ENCODE measurements at places on chromosomes 12 and 14.

GRCh38 chr14:76706811-76707210, 54.5 kb upstream of the VASH1 start:
- DNase-seq: no peak

DNA sequence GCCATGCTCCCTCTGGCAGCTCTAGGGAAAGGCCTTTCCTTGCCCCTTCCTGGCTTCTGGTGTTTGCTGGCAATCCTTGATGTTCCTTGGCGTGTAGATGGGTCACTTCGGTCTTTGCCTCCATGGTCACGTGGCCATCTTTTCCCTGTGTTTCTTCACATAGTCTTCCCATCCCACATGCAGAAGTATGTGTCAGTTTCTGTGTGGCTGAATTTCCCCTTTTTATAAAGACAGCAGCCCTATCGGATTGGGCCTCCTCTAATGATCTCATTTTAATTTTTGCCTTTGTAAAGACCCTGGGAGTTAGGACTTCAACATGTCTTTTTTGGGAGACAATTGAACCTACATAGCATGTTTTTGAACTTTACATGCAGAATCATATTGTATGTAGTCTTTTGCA, 107.2 kb upstream of the FGD4 start:
- peak; percentile 37 for DNase-seq

- no peak for DNase-seq
Observed at GRCh38 chr14:35387713-35388579, 16.6 kb downstream of the NFKBIA start.

GRCh38 chr12:69332815-69333358, 15.3 kb upstream of the LYZ start:
- DNase-seq: no peak

DNA sequence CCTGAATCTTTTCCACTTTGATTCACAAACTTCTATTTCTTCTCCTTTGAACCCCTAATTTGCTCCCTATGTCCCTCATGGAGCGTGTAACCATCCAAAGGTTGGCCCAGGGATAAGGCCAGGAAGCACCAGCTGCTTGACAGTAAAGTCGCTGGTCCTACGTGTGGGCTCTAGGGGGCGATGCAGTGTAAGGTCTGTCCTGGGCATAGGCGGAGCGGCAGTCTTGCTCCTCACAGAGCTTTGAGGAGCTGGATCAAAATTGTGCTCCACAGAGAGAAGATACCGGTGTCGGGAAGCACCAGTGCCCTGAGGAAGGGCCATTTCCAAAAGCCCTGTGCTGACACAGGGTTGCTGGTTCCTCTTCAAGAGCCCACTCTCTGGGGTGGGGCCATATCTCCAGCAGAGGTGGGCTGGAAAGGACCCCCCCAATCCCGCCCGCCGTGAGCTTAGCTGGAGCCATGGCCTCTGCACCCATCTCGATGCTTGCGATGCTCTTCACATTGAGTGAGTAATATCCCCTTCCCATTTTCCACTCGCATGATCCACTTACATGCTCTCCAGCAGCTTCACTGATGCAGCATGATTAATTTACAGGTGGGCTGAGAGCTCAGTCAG, 49.9 kb upstream of the OR4E1 start:
- no peak for DNase-seq

DNA sequence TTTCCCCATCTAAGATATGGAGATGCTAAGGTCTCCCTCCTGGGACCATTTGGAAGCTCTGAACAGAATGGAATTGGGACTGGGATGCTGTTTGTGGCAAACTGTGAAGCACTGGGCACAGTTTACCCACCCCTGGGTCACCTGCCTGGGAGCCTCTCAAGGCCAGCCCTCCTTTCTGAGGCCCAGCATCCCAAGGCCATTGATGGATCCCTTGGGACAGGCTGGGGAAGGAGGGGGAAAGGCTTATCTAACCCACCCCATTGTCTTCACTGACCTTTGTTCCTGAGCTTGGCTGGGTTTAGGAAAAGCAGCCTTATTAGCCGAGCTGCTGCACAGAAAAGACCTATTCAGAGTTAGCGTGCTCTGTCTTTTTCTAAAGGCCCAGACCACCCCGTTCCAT, 5.2 kb downstream of the CCDC85C start:
- DNase-seq: no peak

GRCh38 chr12:76623931-76624330, 64.4 kb upstream of the OSBPL8 start:
- DNase-seq: no peak

GRCh38 chr12:19999805-20000138, 368.6 kb upstream of the PDE3A start:
- DNase-seq: no peak

DNA sequence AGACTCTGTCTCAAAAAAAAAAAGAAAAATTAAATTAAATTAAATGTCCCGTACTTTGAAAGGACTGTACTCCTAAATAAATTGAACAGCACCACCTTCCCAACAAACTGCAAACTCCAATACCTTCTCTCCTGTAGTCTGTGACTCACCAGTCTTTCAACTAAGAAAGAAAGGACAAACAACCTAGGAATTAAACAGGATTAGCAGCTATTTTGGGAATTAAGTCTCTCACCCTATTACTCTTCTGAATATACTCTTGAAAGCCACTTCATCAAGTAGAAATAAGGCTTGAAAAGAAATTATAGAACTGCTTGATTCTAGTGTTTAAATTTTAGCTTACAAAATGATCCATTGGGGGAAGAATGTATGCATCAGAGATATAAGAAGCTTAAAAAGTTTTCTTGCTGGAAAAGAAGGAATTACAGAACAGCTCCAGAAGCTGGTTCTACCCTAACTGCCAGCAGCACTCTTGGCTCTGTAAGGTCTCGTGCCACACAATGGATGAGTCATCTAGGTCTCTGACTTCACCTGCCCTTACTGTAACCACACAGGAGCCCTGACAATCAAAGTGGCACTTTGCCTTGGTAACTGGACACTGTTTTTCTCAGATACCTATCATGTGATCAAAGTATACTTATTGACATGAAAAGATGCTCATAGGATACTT, 57.0 kb upstream of the CERS5 start:
- no peak for DNase-seq

- no peak for DNase-seq
Observed at GRCh38 chr12:11695321-11695720, 45.8 kb downstream of the ETV6 start.

All from suppressor macrophage (primary cell).